ENCODE measurements at places on chromosomes 12 and 14.

DNA sequence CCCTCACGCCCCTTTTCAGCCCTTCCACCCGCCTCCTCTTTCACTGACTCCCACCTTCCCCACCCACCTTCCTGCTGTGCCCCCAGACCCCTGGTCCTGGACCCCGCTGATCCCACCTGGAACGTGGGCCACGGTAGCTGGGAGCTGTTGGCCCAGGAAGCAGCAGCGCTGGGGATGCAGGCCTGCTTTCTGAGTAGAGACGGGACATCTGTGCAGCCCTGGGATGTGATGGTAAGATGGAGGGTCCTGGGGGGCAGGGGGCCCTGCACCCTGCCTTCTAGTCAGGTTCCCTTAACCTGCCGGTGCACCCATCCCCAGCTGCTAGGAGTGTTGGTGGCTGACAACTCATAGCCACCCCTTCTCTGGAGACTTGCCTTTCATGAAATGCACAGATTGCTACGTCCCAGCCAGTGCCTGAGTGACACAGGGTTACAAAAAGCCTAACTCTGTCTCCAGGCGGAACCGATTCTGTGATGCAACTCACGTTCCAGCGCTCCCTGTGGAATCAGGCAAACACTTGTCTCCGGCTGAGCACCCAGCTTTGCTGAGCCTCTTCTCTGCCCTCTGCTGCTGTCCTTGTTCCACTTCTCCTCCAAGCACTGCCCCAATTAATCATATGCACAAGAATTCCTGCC, 15.0 kb upstream of the OAS2 start:
- DNase-seq = no peak

DNA sequence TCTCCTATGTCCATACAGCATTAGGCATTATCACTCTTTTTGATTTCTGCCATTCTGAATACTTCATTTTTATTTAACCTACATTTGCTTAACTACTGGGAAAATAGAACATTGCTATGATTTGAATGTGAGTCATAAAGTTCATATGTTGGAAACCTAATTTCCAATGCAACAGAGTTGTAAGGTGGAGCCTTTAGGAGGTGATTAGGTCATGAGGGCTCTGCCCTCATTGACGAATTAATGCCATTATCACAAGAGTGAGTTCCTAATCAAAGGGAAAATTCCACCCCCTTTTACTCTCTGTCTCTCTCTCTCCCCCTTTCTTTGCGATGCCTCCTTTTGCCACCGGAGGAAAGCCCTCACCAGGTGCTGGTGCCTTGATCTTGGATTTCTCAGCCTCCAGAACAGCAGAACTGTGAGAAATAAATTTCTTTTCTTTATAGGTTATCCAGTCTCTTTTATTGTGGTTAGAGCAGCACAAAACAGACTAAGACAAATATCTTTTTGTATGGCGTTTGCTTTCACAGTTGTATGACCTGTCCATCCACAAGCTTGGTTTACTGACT, 180.1 kb upstream of the ARID2 start:
- no peak for DNase-seq

GRCh38 chr12:108016022-108016564, 113.0 kb upstream of the WSCD2 start:
- DNase-seq = no peak

DNA sequence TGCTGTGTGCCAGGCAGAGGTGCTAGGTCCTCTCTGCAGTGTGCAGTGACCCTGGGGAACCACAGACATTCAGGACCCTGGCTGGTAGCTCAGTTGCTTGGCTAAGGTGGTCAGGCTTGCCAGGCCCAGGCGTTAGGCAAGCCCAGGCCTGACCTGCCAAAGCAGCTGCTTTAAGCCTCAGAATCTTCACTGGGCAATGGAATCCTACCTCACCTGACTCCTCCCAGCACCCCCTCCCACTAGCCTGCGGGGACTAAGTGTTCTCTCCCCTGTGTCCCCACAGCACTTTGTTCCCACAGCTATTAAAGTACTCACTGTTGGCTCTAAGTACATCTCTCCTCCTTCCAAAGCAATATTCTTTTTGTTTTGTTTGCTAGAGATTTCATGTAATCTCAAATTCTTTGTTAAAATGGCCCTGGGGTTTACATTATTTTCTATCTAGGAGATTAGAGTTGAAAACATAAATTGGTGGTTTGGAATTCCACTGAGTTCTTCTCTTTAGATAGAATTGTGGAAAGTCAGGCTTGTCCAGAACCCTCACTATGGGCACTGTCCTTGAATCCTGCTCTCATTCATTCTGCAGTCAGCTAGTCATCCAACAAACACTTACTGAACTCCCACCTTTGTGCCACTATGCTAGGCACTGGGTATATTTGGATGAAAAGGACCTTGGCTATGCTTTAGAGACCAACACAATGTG, 44.4 kb downstream of the DGLUCY start:
- no peak for DNase-seq

- DNase-seq = peak; percentile 19
Observed at GRCh38 chr12:11500188-11500860, 105.0 kb upstream of the PRB2 start.

DNA sequence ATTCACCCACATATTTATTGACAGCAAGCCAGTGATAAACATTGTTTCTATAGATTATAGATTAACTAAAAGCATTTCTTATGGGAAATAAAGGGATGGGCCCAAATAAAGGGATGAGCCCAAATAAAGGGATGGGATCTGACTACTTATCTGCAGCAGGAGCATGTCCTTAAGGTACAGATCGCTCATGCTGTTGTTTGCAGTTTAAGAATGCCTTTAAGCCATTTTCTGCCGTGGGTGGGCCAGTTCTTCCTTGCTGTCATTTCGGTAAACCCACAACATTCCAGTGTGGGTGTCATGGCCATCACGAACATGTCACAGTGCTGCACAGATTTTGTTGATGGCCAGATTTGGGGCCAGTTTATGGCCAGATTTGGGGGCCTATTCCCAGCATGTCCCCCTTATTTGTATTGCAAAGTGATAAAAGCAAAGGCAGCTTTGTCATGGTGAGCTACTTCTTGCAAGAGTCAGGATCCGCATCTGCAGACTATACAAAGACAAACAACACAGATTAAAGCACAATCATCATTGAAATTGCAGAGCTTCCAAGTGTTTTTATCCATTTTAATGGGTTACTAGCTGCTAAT, 700.7 kb downstream of the LRFN5 start:
- DNase-seq = no peak

GRCh38 chr14:64721391-64721791, 17.2 kb downstream of the PLEKHG3 start:
- DNase-seq = no peak

- no peak for DNase-seq
Observed at GRCh38 chr14:55458800-55459515, 18.5 kb upstream of the TBPL2 start.

DNA sequence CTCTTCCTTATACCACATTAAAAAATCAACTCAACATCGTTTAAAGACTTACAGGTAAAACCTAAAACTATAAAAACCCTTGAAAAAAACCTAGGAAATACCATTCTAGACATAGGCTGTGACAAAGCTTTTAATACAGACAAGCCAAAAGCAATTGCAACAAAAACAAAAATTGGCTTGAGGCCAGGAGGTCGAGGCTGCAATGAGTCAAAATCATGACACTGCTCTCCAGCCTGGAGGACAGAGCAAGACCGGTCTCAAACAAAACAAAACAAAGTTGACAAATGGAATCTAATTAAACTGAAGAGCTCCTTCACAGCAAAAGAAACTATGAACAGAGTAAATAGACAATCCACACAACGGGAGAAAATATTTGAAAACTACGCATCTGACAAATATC, 1057.8 kb downstream of the FSCB start:
- DNase-seq = no peak

GRCh38 chr14:49984424-49984823, 91.5 kb downstream of the ARF6 start:
- DNase-seq = no peak

- DNase-seq = no peak
Observed at GRCh38 chr12:117896009-117896408, 72.8 kb downstream of the KSR2 start.

DNA sequence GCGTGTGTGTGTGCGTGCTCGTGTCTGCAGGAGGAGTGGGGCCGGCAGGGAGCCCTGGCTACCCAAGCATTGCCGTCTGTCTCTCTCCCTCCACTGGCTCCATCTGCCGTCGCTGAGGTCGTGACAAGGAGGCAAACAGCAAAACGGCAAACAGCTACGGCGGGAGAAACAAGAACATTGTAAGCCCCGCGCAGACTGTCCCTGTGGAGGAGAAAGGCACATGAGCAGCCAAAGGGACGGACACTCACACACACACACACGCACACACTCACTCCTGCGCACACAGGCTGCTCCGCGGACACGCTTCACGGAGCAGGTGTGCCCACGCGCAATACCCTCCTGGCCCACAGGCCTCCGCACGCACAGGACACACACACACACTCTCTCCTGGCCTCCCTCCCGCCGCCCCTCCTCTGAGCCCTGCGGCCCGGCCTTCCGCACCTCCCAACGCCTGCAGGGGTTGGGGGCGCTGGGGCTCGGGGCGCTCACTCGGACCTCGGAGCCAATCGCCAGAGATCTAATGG, 905 bp downstream of the CISTR start:
- DNase-seq = no peak

DNA sequence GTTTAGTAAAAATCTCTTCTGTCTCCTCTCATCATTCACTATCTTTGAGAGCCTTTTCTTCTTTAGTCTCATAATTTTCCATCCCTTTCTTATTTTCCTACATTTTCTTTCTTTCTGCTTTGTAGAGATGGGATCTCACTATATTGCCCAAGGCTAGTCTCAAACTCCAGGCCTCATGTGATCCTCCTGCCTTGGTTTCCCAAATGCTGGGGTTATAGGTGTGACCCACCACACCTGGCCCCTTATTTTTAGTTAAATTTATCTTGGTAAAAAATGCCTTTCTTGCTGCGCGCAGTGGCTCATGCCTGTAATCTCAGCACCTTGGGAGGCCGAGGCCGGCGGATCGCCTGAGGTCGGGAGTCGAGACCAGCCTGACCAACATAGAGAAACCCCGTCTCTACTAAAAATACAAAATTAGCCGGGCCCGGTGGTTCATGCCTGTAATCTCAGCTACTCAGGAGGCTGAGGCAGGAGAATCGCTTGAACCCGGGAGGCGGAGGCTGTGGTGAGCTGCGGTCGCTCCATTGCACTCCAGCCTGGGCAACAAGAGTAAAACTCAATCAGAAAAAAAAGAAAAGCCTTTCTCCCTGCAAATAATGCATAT, 996 bp downstream of the SLC2A3 start:
- no peak for DNase-seq

DNA sequence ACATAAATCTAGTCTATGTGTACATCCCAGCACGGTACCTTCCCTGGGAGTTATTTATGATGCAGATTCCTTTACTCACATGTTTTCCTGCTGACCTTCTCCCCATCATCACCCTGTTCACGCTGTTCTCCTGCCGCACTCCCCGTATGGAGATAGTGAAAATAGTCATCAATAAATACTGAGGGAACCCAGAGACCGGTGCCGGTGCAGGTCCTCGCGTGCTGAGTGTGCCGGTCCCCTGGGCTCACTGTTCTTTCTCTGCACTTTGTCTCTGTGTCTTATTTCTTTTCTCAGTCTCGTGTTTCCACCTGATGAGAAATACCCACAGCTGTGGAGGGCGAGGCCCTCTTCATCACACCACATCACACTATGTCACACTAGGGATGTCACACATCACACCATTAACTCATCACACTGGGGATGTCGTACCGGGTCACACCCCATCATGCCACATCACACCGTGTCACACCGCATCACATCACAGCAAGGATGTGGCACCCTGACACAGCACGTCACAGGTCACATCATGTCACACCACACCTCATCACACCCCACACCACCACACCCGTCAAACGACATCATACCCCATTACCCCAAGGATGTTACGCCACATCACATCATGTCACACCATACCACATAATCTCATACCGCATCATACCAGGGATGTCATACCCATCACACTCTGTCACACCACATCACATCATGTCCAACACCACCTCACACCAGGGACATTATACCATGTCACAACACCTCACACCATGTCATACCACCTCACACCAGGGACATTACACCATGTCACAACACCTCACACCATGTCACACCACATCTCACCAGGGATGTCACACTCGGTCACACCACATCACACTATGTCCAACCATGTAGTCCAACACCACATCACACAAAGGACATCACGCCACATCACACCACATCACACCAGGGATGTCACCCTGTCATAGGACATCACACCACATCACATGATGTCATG, 207.0 kb downstream of the TMEM121 start:
- DNase-seq = no peak

DNA sequence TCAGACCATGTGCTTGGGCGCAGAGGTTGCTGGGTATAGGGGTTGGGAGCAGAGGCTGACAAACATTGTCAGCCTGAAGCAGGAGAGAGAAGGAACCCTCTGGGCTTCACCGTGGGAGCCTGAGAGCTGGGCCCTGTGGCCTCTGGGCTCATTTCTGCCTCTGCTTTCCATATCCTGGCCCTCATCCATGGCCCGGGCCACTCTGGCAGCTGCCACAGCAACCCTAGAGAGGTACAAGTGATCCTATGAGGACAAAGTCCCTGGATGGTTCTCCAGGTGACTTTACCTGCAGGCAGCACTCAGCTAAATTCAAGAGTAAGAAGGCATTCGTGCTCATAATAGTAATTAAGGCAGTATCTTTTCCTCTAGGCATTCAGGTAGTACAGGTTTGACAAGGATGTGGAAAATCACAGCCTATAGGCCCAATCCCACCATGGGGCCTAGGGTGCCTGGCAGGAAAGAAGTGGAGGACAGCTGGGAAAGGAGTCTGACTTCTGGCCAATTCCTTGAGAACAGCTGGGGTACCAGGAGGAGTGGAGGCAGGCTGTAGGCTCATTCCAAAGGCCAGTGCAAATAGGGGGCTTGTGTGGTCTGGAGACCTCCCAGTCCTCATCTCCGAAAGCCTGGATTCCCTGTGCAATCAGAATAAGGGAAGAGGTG, 3.6 kb upstream of the TTC7B start:
- DNase-seq = no peak

DNA sequence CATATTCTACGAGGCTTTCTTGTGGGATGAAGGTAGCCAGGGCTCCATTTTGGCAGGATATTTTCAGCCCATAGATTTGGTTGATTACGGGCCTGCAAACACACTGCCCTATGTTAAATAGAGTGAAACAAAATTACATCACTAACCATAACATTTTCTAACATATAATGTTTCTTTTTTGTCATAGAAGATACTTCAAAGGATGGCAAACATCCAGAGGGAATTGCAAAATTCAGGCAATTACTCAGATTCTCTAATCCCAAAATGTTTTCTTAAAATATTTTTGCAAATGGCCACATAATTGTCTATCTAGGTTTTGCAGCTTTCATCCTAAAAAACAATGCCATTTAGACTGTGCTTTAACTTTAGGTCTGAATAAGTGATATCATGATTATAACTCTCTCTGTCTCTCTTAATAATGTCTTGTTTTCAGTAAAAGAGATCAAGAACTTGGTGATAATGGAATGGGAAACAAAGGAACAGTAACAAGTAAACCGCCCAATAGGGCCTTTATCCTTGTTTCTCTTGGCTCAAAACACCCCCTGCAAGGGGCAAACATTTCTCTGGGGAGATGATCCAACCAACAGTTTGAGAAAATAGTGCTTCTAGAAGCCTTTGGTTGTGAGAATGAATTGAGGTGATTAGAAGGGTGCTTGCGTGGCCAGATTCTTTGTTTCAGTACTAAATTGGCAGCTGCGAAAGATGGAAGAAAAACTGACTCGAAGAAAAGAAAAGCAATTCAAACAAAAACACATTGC, 54.4 kb upstream of the BTG1 start:
- DNase-seq = no peak
